ENCODE measurements at places on chromosomes 1 and 21.

DNA sequence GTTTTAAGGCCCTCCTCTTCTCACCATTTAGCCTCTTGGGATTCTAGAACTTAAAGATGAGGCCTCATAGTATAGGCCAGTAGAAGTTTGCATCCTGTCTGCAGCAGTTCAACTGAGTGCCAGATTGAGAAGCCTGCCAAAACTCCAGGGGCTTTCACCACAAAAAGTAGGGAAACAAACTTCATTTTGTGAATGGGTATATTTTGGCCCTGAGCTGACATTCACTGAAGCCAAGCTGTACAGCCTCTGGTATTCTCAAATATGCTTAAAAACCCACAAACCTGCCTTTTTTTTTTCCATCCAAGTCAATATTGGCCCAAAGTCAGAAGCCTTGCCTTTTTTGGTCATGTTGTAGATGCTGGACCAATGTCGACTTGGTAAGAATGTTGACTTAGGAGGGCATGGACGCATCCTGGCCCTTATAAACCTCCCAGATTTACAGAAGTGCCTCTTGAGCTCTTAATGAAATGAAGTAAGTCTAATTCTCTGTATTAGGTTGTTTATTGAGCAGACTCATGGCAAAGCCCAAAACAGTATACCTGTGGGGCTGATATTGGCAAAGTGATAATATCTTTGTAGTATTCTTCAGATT is 337.5 kb downstream of the CHRM3 start:
- no peak for DNase-seq

DNA sequence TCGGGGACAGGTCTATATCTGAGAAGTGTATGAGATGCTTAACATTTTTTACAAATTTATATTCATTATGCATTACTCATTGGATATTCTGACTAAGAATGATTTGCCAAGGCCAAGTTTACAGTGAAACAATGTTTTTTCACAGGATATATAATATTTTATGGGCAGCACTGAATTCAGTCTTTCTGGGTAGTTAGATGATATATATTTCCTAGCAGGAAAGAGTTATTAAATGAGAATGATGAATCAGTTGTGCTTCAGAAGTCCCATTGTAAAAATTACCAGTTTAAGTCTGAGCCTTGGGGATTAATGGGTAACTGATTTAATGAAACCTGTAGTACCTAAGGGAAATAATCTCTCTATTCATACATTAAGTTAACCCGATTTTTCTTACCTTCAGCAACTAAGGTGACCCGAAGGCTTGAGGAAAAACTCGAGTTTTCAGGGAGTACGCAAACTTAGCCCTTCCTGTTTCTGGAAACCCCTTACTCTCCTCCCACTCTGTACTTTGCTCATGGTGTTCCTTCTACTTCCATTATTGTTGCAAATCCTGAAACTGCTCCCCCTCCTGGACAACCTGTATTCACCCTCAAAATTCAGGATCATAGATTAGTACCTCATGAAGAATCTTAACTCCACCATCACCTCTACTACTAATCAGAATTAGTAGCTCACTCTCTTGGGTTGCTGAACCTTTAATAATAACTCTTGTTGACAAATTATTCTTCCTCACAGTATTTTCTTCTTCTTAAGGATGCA is 135.1 kb downstream of the AK5 start:
- DNase-seq: no peak

- DNase-seq: no peak
Measured at GRCh38 chr1:246420300-246420699, 86.8 kb downstream of the SMYD3 start.

GRCh38 chr1:204945565-204945977 is 74.9 kb downstream of the NFASC start:
- no peak for DNase-seq

- DNase-seq: no peak
Measured at GRCh38 chr1:20849100-20849499, 62.0 kb upstream of the HP1BP3 start.

DNA sequence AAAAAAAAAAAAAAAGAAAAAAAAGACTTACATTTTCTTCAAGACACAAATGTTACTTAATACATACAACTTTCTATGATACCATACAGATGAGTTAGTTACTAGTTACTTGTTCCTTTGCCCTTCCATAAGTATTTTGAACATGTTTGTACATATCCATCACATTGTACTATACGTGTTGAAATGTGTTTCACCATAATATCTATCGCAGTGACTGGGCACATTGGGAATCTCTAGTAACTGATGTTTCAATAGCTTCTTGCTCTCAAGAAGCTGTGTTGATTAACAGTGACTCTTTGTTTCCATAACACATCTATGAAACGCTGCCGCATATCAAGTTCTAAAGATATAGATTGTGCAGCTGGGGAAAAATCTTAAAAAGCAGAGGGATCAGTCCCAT is 42.9 kb downstream of the KLHL20 start:
- DNase-seq: no peak

- peak; percentile 57 for DNase-seq
Measured at GRCh38 chr1:59971464-59971911, 44.9 kb upstream of the CYP2J2 start.

DNA sequence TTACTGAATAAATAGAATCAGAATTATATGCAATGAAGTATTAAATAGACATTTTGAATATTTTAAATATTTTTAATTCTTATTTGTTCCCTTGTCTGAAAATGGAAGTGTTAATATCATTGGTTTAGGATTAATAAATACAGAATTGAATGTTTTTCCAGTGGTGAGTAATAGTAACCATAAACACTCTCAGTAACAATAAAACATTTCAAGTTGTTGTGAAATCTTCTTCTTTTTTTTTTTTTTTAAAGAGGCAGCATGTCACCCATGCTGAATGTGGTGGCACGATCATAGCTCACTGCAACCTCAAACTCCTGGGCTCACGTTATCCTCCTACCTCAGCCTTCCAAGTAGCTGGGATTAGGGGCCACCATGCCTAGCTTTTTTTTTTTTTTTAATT is 86.2 kb upstream of the ZBTB18 start:
- no peak for DNase-seq

GRCh38 chr1:230153641-230154296 is 86.7 kb downstream of the GALNT2 start:
- no peak for DNase-seq

DNA sequence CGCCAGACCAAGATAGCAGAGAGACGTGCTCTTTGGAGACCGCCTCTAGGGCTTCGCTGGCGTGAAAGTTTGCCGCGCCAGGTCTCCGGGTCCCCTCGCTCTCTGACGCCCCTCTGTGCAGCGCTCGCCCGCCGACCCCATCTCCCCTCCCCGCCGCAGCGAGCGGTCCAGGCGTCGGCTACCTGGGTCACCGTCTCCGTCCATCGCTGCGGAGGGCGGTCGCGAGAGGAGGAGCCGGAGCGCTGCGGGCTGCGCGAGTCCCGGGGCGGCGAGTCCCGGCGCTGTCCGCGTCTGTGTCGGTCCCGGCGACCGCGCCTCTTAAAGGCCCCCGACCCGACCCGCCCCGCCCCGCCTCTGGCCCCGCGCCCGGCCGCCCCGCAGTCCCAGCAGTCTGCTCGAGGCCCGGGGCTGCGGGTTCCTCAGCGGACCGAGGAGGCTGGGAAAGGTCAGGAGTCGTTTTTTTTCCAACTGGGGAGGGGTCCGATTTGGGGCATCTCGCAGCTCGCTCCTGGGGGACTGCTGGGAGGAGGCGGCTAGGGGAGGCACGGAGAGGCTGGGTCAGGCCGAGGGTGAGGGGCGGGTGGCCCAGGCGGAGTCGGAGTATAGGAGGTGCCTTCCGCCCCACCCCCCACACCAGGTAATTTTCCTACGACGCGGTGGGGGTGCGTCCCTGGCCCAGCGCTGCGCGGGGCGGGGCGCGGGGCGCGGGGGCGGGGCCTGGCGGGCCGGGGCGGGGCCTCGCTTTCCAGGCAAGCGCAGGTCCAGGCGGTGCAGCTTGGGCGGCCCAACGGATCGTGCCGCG is at the start of the genes FBXO2 and FBXO44:
TSS of gene FBXO2 (minus strand) at position 293 of the 802 bp plus-strand sequence. CDS start at position 204, 89 bp downstream.
TSS of gene FBXO44 (plus strand) at position 741 of the 802 bp plus-strand sequence. CDS start 959 bp downstream, outside the sequence.
- peak; percentile 56 for DNase-seq

DNA sequence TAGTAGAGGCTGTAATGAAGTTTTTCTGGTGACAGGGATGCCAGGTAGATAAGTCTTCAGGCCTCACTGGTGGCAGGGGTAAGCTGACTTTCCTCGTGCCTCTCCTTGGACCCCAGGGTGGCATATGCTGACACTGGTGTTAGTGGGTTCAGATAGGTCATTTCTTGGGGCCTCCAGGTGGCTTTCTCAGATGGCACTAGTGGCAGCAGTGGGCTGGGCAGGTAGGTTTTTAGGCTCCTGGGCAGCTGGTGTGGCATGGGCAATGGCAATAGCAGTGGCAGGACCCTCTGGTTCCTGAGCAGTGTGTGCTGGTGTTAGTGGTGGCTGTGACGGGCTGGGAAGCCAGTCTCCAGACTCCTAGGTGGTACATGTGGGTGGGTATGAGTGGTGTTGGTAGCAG is 140.3 kb downstream of the PTBP2 start:
- no peak for DNase-seq

GRCh38 chr1:62654744-62655143 is 33.4 kb downstream of the DOCK7 start:
- no peak for DNase-seq

GRCh38 chr21:15742694-15743093 is 12.9 kb downstream of the USP25 start:
- no peak for DNase-seq

DNA sequence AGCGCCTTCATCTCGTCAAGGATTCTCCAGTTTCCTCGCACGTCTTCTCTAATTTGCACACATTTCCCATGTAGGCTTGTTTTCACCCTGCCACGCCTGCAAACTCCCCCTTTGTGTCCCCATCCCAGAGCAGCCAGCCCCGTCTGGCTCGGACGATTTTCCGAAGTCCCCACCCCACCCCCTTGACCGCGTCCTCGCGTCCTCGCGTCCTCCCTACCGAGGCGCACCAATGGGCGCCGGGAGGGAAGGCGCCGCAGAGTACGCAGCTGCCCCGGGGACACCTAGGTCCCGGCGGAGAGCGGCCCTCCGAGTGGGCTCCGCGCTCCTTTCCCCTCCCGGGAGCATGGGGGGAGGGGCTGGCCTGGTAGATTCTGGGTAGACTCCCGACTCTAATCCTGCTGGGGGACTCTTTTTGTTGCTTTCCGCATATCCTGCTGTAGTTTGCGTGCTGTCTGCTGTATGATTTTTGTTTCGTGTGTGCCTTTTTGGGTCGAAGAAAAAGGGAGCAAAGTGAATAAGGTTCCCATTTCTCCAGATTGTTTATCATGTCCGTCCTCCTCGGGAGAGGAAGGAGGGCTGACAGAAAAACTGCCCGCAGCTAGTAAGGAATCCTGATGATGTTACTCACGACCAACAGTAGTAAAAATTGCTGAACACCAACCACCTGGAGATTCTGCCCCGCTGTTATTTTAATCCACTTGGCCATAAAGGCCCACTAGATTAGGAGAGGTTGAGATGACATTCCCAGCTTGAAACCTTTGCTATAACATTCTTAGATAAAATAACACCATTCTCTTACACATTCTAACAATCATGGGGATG is 1.5 kb downstream of the CACHD1 start:
- no peak for DNase-seq

DNA sequence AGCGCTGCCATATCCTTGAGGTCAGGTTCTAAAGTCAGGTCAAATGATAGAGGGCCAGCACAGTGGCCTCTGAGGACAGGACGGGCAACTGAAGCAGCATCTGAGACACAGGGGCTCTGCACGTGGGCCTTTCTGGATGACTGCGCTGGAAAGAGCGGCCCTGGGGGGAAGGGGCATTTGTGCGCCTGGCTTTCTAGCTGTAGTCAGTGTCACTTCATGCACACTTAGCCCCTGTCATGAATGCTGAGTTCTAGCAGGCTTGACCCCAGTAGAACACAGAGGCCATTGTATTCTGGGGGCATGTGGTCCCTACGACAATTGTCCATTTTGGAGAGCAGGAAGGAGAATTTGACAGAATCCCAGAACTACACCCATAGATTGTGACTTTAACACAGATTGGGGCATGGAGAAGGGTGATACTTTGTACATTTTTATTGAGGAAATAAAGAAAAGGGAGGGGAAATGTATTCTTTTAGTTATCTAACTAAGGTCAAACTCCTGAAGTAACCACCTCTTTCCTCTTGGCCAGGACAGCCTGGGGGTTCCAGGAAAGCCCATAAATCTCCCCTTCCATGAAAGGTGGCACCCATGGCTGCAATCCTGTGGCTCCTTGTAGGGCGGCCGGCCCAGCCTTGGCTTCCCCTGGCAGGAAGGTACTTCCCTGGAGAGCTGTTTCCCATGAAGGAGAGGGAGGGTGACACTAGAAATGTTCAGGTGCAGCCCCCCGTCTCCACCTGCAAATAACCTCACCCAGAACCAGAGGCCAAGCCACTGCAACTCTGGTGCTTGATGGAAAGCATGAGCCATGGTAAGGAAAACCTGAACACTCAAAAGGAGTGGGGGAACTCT is 34.4 kb downstream of the NTPCR start:
- no peak for DNase-seq

- DNase-seq: no peak
Measured at GRCh38 chr1:180793451-180793850, 119.2 kb upstream of the KIAA1614 start.

GRCh38 chr1:61160526-61160925 is 78.2 kb downstream of the NFIA start:
- no peak for DNase-seq

- no peak for DNase-seq
Measured at GRCh38 chr1:109657970-109658369, 2.1 kb downstream of the GSTM4 start.

- no peak for DNase-seq
Measured at GRCh38 chr1:189783456-189783855, 694.2 kb downstream of the BRINP3 start.

DNA sequence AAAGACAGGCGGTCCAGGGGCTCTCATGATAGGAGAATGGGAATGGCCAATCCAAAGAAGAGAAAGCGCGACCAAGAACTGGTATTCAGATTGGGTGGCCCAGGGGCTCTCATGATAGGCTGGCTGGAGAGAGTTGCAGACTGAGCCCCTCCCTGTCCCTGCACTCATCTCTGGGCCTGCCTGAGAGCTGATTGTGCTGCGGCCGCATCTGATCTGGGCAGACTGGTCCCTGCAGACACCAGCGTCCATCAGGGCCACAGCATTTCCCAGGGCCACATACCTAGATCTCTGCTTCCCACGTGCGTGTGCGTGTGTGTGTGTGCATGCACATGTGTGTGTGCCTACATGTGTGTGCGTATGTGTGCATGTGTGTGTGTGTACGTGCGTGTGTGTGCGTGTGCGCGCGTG is 30.4 kb upstream of the MAN1C1 start:
- no peak for DNase-seq

- peak; percentile 11 for DNase-seq
Measured at GRCh38 chr1:228141226-228142044, 1.4 kb downstream of the GUK1 start.

- no peak for DNase-seq
Measured at GRCh38 chr1:84632673-84633434, 57.4 kb downstream of the SSX2IP start.

- DNase-seq: no peak
Measured at GRCh38 chr1:36178471-36179219, 22.7 kb downstream of the MAP7D1 start.

DNA sequence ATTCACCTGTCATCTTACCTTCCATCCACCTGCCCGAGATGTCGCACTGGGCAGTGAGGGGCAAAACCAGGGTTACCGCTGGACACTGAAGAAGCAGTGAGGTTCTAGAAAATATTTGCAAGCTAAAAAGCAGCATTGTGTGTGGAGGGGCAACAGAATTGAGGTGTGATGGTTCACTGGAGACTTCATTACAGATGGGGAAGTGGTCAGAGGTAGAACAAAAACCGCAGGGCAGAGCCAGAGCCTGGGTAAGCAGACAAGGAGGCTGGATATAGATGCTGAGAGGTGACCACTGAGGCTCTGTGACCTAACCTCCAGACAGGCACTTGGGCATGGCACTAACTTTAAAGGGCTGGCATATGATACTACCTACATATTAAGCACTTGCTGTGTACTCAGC is 363.9 kb upstream of the PROX1 start:
- no peak for DNase-seq

GRCh38 chr1:98677288-98677687 is 15.8 kb downstream of the SNX7 start:
- no peak for DNase-seq

Measured in stimulated activated CD4-positive, alpha-beta T cell treated with anti-CD3 and anti-CD28 coated beads, Interleukin-2, amount 100 ng/mL, for 48 hours (primary cell).